ENCODE measurements at places on chromosomes 7 and 10.
A peak's percentile ranks its signal among the peaks of the same experiment; 100 is the strongest.

- DNase-seq: no peak
Observed at GRCh38 chr7:138458576-138459412, 1.3 kb upstream of the TRIM24 start.

DNA sequence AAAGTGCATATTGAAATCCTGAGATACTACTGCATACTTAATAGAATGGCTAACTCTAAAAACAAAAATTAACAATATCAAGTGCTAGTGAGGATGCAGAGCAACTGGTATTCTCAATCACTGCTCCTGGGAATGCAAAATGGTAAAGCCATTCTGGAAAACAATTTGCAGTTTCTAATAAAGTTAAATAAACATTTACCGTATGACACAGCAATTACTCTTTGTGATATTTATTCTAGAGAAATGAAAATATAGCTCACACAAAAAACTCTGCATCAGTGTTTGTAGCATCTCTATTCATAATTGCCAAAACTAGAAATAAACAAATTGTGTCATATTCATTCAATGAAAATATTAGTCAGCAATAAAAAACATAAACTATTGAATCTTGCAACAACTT, 255.0 kb upstream of the DKK1 start:
- DNase-seq: no peak

GRCh38 chr7:112162784-112163506, 43.3 kb downstream of the DOCK4 start:
- DNase-seq: no peak

DNA sequence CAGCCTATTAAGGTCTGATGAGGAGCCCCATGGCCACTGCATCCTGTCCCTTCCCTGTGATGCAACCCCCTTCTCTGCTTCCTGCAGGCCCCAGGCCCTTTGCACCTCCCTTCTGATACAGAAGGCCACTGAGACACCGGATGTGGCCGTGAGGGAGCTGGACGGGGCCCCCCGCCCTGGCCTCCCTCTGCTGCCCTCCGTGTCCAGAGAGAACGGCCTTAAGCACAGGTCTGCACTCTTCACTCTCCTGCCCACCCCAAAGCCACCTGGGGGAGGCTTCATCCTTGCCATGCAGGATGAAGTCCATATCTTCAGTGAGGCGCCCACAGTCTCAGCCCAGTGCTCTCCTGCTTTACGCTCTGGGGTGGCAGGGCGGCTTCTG, 86.9 kb upstream of the GNA12 start:
- no peak for DNase-seq

DNA sequence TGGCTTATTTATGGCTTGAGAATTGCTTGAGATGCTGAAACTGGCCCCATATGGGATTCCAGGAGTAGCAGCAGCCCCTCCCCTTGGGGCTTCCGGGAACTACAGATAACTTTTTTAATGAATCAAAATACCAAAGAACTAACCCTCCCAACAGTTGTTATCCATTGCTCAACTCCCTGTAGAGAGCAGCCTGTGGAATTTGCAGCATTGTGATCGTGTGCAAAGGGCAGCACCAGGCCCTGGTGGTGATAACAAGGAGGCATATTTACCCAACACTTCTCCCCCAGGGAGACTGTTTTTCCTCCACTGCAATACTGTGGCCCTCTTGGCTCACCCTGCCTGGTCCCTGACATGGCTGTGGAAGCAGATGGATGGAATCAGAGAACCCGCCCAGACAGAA, 196.2 kb downstream of the PLXNA4 start:
- no peak for DNase-seq

- DNase-seq: no peak
Observed at GRCh38 chr10:78781251-78781913, 287.4 kb upstream of the ZMIZ1 start.

- DNase-seq: no peak
Observed at GRCh38 chr7:141294143-141294829, 220.4 kb downstream of the TMEM178B start.

- no peak for DNase-seq
Observed at GRCh38 chr7:118158766-118159165, 25.2 kb upstream of the LSM8 start.

- no peak for DNase-seq
Observed at GRCh38 chr7:17404006-17404405, 105.6 kb downstream of the AHR start.

- no peak for DNase-seq
Observed at GRCh38 chr7:108415821-108416536, 40.3 kb downstream of the NRCAM start.

DNA sequence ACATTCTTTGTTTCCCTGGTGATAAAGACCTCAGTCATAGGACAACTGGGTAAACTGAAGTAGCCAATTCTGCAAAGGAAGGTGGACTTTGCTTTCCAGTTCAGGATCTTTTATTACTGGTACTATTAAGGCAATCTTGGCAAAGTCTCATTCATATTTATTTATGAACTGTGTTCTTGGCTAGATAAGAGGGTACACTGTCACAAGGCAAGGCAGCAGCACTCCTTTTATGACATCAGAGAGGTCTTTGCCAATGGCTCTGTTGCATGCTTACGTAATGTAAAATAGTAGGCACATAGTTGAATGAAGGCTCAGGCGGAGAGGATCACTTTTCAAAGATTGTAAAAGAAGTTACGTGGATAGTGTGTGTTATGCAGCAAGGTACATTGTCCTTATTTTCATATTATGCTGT, 63.7 kb upstream of the PDK4 start:
- no peak for DNase-seq

- peak; percentile 50 for DNase-seq
Observed at GRCh38 chr7:23055582-23056178, 41.8 kb upstream of the HYCC1 start.

DNA sequence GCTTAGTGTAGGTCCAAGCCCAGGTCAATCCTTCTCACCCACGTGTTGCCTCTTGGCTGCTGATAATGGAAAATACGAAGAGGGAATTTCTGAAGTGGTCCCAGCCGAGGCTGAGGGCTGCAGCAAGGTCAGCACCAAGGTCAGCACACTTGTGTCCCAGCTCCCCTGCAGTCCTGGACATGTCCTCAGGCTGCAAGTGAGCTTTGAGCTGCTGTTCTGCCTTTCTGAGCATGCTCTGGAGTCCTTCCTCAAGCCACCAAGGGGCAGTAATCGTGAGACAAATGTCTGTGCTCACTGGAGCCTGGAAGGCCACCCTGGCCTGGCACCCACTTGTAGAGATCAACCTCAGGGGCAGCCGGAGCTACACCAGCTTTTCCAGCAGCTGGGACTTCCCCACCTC, 28.3 kb downstream of the DRGX start:
- DNase-seq: no peak

GRCh38 chr7:132102942-132103341, 473.3 kb downstream of the PLXNA4 start:
- no peak for DNase-seq

DNA sequence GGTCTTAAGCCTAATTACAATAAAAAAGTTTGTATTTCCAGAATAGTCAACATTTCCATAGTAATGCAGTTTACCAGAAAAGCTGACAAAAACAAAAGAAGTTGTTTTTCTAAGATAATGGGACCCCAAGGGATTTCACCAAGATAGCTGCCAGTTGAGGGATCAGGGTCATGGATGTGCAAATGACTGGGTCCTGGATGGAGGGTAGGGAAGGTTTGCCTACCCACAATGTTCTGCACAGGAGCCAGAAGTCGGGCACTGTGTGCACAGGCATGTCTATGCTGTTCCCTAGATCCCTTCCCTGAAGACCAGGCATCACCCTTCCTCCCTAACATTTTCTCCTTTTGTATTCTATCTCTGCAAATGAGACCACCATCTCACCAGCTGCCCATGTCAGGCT, 94.1 kb upstream of the FAM133B start:
- DNase-seq: no peak

GRCh38 chr10:95404864-95405263, 114.1 kb upstream of the PDLIM1 start:
- DNase-seq: no peak

GRCh38 chr7:37484426-37485073, 35.9 kb upstream of the ELMO1 start:
- DNase-seq: no peak

GRCh38 chr7:26328498-26329390, 37.1 kb downstream of the SNX10 start:
- DNase-seq: no peak

- DNase-seq: no peak
Observed at GRCh38 chr10:55746002-55746401, 615.1 kb downstream of the ZWINT start.

DNA sequence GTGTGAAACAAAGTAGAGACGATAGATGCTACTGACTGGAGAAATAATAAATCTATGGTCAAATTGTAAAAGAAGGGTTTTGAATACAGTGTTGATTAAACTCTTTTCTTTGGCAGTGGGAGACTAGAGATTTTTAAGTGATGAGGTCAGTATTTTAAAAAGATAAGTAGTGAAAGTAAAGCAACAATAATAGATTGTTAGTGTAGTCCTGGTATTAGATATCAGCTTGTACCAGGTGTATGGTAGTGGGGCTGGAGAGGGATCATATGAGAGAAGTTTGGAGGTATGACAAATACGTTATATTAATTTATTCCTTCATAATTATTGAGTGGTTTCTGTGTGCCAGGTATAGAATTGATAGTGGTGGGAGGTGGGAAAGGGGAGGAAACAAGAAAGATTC, 25.2 kb downstream of the PHTF2 start:
- no peak for DNase-seq

DNA sequence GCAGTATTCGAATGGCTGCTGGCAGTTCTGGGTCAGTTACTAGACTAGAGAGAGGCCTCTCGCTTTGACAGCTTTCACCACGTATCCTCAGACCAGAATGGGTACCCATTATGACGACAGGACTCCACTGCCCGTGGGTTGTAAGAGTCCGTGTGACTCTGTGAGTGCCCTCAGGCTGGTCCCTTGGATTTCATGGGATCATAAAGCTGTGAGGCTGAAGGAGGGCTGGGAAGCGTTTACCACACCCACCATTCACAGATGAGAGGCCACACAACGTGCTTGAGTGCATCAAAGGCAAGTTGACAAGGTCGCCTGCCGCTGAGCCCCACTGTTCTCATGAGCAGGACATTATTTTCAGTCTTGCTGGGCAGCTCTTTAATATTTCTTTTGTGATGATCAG, 87.2 kb downstream of the EZH2 start:
- DNase-seq: no peak

- DNase-seq: no peak
Observed at GRCh38 chr10:120609006-120609405, 152.0 kb downstream of the PLPP4 start.

GRCh38 chr10:114000457-114001010, 43.1 kb upstream of the ADRB1 start:
- no peak for DNase-seq

- DNase-seq: no peak
Observed at GRCh38 chr10:77494756-77495541, 142.7 kb downstream of the KCNMA1 start.

DNA sequence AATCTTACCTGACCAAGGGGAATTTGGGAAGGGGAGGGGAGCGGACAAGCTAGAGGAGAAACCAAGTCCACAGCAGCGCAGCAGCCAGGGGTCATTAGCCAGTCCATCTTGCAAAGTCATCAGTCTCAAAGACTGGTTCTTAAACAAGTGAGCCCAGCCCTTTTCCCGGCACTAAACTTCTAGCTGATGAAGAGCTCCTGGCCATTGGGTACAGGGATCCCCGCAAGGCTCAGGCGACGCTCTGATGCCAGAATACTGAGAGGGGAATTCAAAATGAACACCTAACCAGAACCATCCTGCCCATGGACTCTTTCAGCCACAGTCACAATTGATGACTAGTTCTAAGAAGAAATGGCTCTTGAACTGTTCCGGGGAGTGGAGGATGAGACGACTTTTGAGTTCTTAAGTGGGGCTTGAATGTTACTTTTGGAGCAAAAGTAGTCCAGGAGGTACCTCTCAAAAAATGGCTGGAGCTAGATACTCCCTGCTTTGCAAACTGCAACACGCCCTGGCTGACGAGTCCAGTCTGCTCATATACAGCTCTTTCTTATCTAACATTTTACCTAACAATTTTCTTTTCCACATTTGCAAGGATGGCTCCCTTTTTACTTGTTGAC, 2.5 kb upstream of the TWIST1 start:
- DNase-seq: no peak

GRCh38 chr10:93288679-93289634, 193.2 kb downstream of the MYOF start:
- DNase-seq: peak; percentile 35

DNA sequence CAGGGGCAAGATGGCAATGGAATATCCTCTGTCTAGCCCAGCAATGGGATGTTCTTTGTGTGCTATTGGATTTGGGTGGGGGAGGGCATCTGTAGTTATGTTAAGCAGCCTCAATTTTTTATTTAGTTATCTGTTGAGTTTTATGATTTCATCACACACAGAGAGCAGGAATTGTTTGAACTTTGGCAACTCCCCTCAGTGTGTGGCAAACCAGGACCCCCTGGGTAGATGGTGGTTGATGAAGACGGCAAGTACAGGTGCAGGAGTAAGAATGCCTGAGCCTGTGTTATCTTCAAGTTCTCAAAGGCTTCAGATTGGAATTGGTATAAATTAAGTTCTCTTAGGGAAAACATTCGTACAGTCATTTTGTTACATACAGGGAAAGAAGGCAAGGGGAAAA, 142.4 kb upstream of the SAMD8 start:
- DNase-seq: no peak

GRCh38 chr10:450463-450862, 239.0 kb downstream of the DIP2C start:
- DNase-seq: no peak

- no peak for DNase-seq
Observed at GRCh38 chr7:3277604-3278572, 23.2 kb upstream of the SDK1 start.

GRCh38 chr7:12401538-12402364, 1.9 kb downstream of the VWDE start:
- DNase-seq: no peak

GRCh38 chr10:128929767-128930166, 537.3 kb upstream of the MGMT start:
- DNase-seq: no peak

DNA sequence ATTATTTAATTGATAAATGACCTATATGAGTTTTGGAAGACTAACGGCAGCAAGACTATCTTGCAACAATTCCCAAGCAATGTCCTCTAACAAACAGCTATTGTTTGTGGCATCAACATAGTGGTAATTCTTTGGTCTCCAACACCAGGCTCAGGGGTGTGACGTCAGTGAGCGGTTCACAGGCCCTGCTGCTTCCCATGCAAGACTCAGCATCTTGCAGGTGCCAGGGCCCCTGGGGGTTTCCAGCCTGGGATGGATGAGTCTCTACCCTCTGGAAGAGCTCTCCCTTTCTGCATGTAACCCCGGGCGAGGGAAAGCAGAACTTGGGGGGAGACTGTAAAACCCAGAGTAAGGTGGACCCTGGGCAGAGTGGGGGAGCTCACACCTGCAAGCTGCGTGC, 164.7 kb downstream of the ACTR3B start:
- no peak for DNase-seq

Data from activated CD4-positive, alpha-beta T cell treated with anti-CD3 and anti-CD28 coated beads, Interleukin-2, amount 50 U/mL, for 4 hours (primary cell).